ENCODE measurements at places on chromosomes 5 and 9.

GRCh38 chr5:67648201-67648671, 451.6 kb upstream of the CD180 start:
- no peak for DNase-seq

- DNase-seq, result no peak
Observed at GRCh38 chr9:73011956-73012355, 59.1 kb upstream of the ALDH1A1 start.

- no peak for DNase-seq
Observed at GRCh38 chr9:127977884-127978647, 2.7 kb downstream of the EEIG1 start.

DNA sequence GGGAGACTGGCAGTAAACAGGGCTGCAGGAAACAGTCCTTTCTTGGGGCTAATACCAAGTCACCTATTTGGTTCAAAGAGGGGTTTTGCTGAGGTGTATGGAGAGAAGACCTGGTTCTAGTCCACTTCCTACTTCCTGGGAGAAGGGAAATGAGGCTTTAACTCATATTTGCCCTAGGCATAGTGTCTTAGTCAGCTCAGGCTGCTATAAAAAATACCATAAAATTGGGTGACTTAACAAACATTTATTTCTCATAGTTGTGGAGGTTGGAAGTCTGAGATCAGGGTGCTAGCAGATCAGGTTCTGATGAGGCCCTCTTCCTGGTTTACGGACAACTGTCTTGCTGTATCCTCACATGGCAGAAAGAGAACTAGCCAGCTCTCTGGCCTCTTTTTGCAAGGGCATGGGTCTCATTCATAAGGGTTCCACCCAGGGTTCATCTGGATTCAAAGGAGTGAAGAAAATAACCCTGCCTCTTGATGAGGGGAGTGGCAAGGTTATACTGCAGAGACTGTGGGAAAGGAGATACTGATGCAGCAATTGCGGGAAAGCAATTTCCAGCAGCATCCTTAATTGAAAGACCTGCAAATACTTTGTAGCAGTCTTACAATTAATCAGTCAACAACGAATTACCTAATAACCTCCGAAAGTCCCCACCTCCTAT, 40.5 kb downstream of the ANKDD1B start:
- DNase-seq, result no peak

- no peak for DNase-seq
Observed at GRCh38 chr5:74927336-74927735, 61.1 kb upstream of the FAM169A start.

DNA sequence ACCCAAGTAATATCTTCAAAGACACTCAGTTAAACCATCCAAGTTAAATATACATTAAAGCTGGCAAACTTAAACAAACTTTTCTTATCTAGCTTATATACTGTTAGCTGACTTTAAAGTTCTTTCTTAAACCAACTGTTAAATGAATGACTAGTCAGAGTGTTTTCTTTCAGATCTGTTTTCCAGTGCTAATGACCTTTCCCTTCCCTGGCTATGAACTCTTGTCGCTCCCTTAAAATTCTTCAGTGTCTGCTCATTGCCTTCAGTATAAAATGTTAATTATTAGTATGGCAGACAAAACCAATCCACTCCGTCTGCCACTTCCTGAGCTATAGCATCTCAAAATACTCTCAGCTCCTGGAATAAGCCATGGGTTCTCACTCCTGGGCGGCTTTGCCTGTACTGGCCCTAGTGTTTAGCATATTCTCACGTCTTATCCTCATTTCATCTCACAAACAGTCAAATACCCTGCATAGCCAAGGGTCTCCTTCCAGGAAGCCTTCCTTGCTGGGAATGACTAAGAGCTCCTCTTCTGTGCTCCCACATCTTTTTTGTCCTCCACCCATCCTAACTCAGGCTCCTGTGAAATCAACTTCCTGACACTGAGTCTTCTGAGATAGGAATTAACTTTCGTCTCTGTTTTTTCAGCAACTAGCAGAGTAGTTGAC, 87.7 kb downstream of the VCAN start:
- DNase-seq, result no peak

- DNase-seq, result no peak
Observed at GRCh38 chr5:124521461-124522230, 224.8 kb downstream of the ZNF608 start.

GRCh38 chr9:77142366-77142765, 35.0 kb upstream of the VPS13A start:
- DNase-seq, result no peak

- no peak for DNase-seq
Observed at GRCh38 chr9:93931905-93932304, 23.2 kb downstream of the BARX1 start.

- no peak for DNase-seq
Observed at GRCh38 chr5:107541400-107541799, 129.3 kb downstream of the EFNA5 start.

- no peak for DNase-seq
Observed at GRCh38 chr9:117156144-117156688, 258.6 kb downstream of the ASTN2 start.

DNA sequence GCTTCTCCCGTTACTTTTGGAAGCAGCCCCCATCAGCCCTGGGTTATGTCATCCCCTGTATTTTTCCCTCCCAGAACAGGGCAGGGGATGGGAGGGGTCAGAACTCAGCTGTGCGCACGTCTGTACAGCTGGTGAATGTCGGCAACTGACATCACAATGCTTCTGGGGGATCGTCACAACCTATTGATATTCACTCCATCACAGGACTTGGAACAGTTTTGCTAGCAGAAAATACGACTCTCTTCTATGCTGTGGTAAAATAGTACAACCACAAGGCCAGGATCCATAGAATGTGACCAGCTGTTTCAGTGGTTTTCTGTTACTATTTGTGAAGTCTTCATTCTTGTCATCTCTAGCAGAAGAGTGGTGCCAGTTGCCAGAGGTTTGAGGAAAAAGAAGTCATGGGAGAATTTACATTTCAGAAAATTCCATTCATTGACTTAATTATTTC, 77.1 kb upstream of the KLF4 start:
- DNase-seq, result no peak

DNA sequence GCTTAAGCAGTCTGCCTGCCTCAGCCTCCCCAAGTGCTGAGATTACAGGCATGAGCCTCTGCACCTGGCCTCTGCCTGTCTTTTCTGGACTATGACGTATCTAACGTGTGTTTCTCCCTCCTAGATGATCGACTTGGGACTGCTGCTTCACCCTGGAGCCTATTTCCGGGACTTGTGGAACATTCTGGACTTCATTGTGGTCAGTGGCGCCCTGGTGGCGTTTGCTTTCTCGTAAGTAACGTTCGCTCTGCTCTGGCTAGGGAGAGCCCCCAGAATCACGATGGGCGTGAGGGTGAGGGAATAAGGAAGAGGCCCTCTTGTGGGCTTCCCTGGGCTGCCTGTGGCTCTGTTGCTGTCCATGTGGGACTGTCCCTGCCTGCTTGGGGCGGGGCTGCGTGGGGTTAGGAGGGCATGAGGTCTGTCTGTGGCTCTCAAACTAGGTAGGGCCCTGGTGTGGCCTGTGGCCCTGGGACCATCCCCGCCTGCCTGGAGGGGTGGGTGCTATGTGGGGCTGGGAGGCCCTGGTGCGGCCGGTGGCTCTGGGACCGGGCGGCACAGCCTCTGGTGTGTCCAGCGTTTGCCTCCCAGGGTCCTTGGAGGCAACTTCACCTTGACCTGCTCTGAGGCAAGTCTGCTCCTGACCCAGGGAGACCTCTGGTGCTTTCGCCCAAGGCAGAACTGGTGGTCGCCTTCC, 171.7 kb downstream of the CACNA1B start:
- no peak for DNase-seq

GRCh38 chr5:173302546-173303155, 25.6 kb downstream of the STC2 start:
- no peak for DNase-seq

- DNase-seq, result no peak
Observed at GRCh38 chr5:149445739-149446369, 66.8 kb upstream of the IL17B start.

DNA sequence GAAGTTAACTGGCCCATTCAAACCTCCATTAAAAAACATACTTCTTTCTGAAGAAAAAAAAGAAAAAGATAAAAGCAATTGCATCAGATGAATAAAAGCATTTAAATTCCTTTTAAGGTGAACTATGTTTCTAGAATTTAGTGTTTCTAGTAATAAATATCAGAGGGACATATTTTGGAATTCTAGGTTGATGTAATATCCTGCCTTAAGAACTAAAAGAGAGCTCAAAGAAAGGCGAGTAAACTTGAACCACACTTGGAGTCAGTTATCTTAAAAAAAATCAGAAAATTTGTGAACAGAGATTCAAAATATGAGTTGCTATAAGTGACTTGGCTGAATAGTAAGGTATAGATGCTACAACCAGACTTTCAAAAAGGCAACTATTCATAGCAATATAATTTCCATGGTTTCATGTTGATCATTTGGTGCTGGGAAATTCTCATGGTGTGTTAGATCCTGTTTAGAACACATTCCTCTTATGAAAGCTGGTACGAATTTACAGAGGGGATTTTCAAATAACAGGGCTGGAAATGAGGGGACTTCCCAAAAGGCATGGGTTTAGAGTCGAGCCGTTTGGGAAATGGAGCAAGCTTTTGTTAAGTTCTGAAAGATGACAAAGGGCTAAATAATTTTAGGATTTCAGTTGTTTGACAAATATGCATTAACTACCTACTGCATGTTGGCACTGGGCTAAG, 37.6 kb upstream of the RAI14 start:
- DNase-seq, result no peak

DNA sequence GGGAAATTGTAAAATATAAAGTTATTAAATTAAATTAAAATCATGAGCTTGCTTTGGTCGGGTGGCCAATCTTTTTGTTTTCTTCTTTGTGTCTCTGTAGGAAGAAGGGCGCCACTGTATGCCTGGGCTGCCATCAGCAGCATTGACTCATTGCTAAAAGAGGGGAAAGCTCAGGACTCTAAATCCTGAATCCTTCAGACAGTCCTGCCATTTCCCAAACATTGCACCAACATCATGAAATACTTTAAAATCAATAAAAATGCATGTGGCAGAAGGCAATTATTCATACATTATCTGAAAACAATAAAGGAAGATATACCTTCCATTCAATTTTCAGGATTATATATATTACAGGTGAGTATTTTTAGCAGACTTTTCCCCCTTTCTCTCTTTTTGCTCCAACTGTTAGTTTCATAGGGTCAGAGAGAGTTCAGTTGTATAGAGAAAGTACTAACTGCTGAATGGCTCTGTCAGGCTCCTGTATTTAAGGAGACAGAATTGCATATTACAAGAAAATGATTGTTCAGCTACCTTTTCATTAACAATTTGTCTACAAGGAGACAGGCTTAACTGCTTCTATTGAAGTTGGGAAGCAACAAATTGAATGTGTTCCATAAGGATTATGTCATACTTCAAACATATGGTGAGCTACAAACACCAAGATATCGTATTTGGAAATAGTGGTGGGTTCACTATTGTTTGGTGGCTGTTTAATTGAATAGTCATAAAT, 95.7 kb downstream of the ATPSCKMT start:
- no peak for DNase-seq

DNA sequence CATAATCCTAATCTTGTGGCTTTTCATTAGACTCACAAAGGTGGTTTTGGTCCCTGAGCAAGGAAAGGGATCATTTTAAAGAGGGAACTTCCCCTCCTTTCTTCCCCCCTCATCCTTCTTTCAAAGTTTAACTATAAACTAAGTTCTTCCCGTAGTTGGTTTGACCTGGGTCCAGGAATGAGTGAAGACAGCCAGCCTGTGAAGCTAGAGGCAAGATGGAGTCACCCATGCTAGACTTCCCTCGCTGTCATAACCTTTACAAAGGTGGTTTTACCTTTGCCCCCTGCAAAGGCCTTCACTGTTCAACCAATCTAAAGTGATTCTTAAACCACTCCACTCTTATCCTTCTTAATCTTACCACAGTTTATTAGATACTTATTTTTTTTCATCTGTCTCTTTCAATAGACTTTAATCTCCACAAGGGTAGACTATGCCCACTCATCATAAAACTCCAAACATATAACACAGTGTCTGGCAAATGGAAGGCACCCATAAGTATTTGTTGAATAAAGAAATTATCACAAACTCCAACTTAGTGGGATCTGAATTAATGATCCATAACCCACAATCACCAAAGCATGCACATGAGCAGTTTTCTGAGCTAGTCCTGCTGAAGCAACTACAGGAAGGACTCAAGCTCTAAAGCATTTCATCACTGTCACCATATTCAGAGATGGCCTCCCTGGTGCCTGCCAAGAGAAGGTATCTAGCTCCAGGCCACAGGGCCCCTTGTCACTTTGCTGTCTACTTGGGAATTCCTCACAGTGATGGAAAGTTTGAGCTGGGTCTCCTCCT, 369.0 kb downstream of the SPOCK1 start:
- DNase-seq, result no peak

GRCh38 chr9:23621188-23621587, 204.9 kb downstream of the ELAVL2 start:
- DNase-seq, result no peak

DNA sequence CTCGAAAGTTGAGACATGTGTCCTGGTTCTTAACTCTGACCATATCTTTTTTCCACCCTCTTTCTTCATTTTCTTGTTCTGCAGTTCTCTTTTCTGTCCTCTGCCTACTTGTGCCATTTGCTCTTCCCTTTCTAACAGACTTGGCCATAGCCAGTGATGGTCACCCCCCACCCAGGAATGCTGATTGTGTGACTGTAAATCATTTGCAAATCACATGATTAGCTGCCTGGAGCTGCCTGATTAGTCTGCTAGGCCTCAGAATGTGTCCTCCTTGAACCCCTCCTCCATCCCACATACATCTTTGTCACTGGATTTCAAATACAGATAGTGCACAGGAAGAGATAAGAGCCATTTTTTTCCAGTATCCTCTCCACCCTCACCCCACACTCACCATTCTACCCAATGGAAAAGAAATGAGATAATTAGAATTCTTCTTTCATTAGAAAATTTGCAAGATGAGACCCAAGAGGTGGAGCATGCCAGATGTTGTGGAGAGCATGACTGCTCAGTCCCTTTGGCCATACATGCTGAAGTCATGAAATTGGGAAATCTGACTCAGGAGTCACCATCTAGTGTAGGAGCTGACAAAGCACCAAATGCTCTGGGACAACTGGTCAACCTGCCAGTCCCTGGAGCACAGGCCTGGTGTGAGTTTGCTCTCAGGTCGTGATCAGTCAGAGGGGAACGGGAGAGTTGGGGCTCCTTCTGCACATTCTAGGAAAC, 538.2 kb downstream of the CCDC171 start:
- DNase-seq, result no peak

DNA sequence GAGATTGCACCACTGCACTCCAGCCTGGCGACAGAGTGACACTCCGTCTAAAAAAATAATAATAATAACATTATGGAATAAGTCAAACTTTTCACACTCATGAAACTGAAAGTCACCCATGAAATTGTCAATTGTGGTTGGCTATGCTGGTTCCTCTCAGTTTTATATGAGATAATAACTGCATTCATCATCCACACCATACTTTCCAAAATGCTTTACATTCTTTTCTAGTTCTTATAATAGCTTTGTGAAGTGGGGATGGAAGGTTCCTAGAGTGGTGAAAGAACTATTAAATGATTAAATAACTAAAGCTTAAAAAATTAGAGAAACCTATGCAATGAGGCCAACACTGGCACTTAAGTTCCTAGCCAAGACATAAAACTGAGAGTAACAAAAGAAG, 12.6 kb upstream of the ASPN start:
- no peak for DNase-seq

- no peak for DNase-seq
Observed at GRCh38 chr5:154373326-154373725, 72.5 kb upstream of the SAP30L start.

- DNase-seq, result no peak
Observed at GRCh38 chr5:91207248-91207647, 175.9 kb downstream of the ARRDC3 start.

GRCh38 chr9:91489361-91489899, 65.8 kb upstream of the NFIL3 start:
- no peak for DNase-seq
